ENCODE measurements at places on chromosomes 1 and 21.

- no peak for DNase-seq
- no peak overlapping the region for H3K27ac ChIP-seq
- H3K4me1 ChIP-seq: no peaks in the 10 kb centered on the region
- peaks cover 32% of the 10 kb centered on the region for H3K27me3 ChIP-seq
Observed at GRCh38 chr1:234538062-234538731, 59.2 kb upstream of the TARBP1 start.

DNA sequence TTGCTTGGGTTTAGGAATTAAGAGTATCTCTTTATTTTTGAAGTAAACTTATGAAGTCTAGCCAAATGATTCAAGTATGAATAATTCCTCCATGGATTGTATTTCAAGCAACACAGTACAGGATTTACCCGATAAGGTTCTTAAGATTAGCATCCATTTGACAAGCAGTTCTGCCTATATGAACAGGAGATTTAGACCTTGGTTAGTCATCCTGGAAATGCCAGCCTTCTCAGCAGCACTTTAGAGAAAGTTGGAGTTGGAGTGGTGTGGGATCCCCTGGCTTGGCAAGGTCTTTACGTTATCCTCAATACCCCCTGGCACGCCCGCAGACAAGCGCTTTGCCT, 1.6 kb downstream of the BCAR3 start:
- no peaks in the 10 kb centered on the region for H3K36me3 ChIP-seq
- H3K4me3 ChIP-seq: no peak overlapping the region
- no peak overlapping the region for H3K27ac ChIP-seq
- peaks cover 9% of the 10 kb centered on the region for H3K4me1 ChIP-seq
- peaks cover 54% of the 10 kb centered on the region for H3K27me3 ChIP-seq

GRCh38 chr21:31557421-31558188, 101.9 kb upstream of the SOD1 start:
- H3K27me3 ChIP-seq: peaks cover 67% of the 10 kb centered on the region
- peaks cover 4% of the 10 kb centered on the region for H3K36me3 ChIP-seq
- peak overlapping the region; percentile 54 for H3K4me3 ChIP-seq
- H3K27ac ChIP-seq: no peak overlapping the region
- DNase-seq: no peak
- peaks cover 9% of the 10 kb centered on the region for H3K4me1 ChIP-seq

- H3K27me3 ChIP-seq: no peaks in the 10 kb centered on the region
- H3K36me3 ChIP-seq: peaks cover 86% of the 10 kb centered on the region
- H3K4me3 ChIP-seq: no peak overlapping the region
- H3K27ac ChIP-seq: no peak overlapping the region
- no peak for DNase-seq
- H3K4me1 ChIP-seq: peaks cover 13% of the 10 kb centered on the region
Observed at GRCh38 chr1:25977801-25978200, 20.1 kb downstream of the PAFAH2 start.

DNA sequence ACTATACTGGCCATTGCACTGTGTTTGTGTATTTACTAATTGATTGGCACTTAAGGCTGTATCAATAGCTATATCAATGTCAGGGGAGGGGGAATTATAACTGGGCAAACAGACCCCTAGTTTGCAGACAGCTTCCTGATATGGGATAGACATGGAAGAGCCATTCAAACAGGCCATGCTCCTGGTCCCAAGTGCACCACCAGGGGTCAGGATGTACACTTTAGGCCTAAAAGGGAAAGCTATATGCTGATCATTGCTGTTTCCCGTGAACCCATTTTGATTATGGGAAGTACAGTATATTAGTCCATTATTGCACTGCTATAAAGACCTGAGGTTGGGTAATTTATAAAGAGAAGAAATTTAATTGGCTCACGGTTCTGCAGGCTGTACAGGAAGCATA, 124.9 kb upstream of the BACE2 start:
- no peak for DNase-seq
- H3K36me3 ChIP-seq: no peaks in the 10 kb centered on the region
- H3K27me3 ChIP-seq: no peaks in the 10 kb centered on the region
- H3K27ac ChIP-seq: no peak overlapping the region
- no peaks in the 10 kb centered on the region for H3K4me1 ChIP-seq

GRCh38 chr1:17232759-17233661, 15.9 kb upstream of the PADI3 start:
- H3K27me3 ChIP-seq: peaks cover 19% of the 10 kb centered on the region
- H3K36me3 ChIP-seq: no peaks in the 10 kb centered on the region
- H3K4me3 ChIP-seq: no peak overlapping the region

- no peak overlapping the region for H3K27ac ChIP-seq
- no peak for DNase-seq
- no peaks in the 10 kb centered on the region for H3K27me3 ChIP-seq
- H3K4me3 ChIP-seq: no peak overlapping the region
- H3K4me1 ChIP-seq: no peaks in the 10 kb centered on the region
Observed at GRCh38 chr1:101153692-101154091, 83.1 kb upstream of the S1PR1 start.

- no peak for DNase-seq
- no peak overlapping the region for H3K27ac ChIP-seq
- H3K4me3 ChIP-seq: no peak overlapping the region
- H3K4me1 ChIP-seq: peaks cover 1% of the 10 kb centered on the region
- no peaks in the 10 kb centered on the region for H3K36me3 ChIP-seq
Observed at GRCh38 chr1:59475737-59476136, 178.8 kb downstream of the FGGY start.

DNA sequence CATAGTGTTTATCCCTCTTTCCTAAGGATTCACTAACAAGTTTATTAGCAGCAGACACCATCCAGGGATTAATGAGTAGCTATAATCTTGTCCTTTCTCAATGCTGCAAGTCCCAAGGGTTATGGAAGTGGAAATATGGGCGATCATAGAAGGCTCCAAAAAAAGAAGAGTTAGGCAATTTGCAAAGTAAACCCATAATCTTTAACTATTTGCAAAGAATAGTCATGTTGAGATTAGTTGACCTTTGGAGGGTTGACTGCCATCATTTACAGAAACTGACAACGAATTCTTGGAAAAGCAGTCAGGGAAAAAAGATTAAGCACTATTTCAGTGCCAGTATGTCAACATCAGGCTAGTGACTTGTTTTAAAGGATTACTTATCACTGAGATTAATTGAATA, 169.9 kb downstream of the KCNT2 start:
- H3K4me1 ChIP-seq: no peaks in the 10 kb centered on the region
- H3K27ac ChIP-seq: no peak overlapping the region
- H3K27me3 ChIP-seq: no peaks in the 10 kb centered on the region
- no peak overlapping the region for H3K4me3 ChIP-seq

- H3K27ac ChIP-seq: no peak overlapping the region
- no peaks in the 10 kb centered on the region for H3K4me1 ChIP-seq
- no peak overlapping the region for H3K4me3 ChIP-seq
- no peak for DNase-seq
Observed at GRCh38 chr1:220796530-220796929, 9.8 kb downstream of the MTARC1 start.

DNA sequence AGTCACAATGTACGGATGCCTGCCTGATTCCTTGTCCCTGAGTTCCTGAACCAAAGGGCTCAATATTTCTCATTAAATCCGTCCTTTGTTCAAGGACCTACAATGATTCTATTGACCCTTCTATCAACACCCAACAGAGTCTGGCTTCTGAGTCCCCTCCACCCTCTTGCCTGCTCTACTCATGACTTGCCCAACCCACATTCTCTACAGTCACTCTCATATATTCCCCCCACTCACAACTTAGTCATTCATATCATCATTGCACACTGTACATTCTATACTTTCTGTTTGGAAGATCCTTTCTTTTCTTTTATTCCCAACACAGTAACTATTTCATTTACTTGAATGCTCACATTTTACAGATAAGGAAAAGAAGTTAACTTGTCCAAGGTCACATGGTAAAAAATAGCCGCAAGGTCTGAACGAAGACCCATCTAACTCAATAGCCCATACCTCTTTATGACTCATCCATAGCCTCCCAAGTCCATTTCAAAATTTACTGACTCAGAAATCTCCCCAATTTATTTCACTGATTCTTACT, 3.6 kb downstream of the OTUD7B start:
- no peaks in the 10 kb centered on the region for H3K27me3 ChIP-seq
- H3K4me3 ChIP-seq: no peak overlapping the region
- peaks cover 48% of the 10 kb centered on the region for H3K4me1 ChIP-seq
- no peak for DNase-seq

GRCh38 chr1:77475641-77476040, 193.8 kb downstream of the AK5 start:
- no peak for DNase-seq
- H3K27ac ChIP-seq: no peak overlapping the region
- H3K36me3 ChIP-seq: no peaks in the 10 kb centered on the region
- H3K4me3 ChIP-seq: no peak overlapping the region
- H3K4me1 ChIP-seq: peaks cover 2% of the 10 kb centered on the region

DNA sequence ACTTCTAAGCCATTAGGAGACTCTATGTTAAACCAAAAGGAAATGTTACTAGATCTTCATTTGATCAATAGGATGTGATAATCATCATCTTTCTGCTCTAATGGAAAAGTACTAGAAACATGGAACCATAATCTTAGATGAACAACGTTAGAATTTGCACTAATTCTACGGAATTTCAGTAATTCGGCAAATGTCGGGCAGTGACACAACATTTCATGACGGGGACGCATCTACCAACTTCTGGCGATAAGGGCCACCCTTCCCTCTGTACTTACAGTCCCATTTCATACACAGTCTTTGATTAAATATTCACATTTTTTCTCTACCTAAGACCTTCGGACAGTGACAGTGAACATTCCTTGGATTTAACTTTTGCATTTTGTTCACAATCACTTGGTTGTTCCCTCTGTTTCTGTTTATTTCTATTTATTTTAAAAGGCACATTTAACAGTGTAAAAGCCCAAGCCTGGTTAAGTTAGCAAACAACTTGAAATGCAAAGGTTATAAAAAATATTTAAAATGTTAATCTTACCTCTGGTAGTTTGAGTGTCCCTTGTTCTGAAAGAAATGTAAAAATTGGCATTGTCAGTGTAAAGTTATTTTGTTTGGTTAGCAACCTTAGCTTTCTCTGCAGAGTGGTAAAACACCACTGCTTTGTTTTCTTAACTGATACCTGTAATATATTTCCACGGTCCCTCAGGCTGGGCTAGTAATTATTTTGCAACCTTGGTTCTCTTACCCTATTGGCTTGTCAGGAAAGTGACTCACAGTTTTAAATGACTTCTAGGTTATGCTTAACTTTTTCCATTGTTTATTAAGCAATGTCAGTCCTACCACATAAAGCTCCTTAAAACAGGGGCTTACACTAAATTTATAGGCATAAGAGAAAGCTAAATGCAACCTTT, 276.9 kb downstream of the VAV3 start:
- H3K27me3 ChIP-seq: no peaks in the 10 kb centered on the region
- DNase-seq: no peak
- H3K27ac ChIP-seq: no peak overlapping the region
- H3K4me3 ChIP-seq: no peak overlapping the region
- H3K36me3 ChIP-seq: no peaks in the 10 kb centered on the region

DNA sequence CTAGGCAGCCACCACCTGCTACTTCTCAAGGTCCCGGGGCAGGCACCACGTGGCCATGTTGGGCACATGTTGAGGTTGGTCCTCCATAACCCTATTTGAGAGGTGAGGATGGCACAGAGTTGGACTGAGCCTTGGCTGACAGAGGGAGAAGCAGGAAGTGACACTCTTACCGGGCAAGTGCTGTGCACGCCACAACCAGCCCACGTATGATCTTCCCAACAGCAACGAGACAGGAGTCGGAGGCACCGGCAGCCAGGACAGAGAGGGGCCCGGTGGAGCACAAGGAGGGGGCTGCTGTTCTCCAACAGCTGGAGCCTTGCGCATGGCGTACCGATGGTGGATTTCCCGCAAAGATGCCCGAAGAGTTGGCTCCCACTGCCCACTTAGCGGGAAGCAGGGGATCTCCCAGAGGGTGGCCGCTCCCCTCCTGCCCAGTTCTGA, 3.4 kb downstream of the CLEC20A start:
- DNase-seq: no peak
- peaks cover 10% of the 10 kb centered on the region for H3K27me3 ChIP-seq
- H3K4me3 ChIP-seq: no peak overlapping the region
- H3K4me1 ChIP-seq: no peaks in the 10 kb centered on the region
- H3K36me3 ChIP-seq: peaks cover 3% of the 10 kb centered on the region

- no peaks in the 10 kb centered on the region for H3K36me3 ChIP-seq
- H3K27ac ChIP-seq: no peak overlapping the region
- no peaks in the 10 kb centered on the region for H3K27me3 ChIP-seq
- DNase-seq: no peak
Observed at GRCh38 chr1:71565262-71565661, 484.4 kb upstream of the ZRANB2 start.

DNA sequence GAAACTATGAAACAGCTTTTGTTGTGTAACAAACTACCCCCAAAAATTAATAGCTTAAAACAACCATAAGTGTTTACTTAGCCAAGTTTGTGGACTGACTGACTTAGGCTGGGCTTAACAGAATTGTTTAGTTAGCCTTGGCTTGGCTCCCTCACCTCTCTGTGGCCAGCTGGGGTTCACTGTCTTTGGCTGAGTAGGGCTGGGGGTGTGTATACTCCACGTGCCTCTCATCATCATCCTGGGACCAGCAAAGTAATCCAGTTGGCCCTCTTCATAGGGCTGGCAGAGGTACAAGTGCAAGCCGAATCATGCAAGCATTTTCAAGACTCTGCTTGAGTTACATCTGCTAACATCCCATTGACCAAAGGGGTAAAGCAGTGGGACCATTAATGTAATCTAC, 252.3 kb downstream of the BRINP2 start:
- H3K36me3 ChIP-seq: no peaks in the 10 kb centered on the region
- H3K27me3 ChIP-seq: no peaks in the 10 kb centered on the region
- no peaks in the 10 kb centered on the region for H3K4me1 ChIP-seq
- no peak overlapping the region for H3K4me3 ChIP-seq
- no peak overlapping the region for H3K27ac ChIP-seq

DNA sequence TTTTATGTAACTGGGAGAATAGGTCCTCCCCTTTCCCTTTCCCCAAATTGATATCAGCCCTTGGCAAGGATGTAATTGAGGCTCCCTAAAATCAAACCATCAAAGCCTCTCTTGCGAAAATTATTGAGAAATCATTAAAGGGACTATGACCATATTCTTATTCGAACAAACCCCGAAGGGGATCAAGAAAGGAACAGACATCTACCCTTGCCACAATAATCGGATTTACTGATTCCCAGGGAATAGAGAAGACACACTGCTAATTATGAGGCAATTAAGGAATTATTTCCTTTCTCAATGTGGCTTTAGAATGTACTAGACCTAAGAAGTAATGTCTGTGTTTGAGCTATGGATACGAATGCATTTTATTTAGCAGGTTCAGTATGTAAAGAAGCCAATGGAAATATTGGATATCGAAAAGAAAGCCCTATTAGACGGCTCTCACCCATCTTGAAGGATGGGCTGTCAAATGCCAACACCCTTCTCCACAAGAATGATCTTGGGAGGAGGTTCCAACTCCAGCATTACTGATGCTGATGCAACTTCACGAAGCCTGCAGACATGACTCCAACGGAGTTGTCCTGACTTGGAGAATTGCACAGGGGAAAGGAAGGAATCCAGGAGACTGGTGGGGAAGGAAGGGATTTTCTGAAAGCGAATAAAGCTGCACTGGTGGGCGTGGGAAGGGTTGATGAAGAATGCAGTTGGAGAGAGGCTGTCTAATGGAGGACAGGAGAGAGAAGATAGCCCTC, 11.6 kb upstream of the PTPRF start:
- no peaks in the 10 kb centered on the region for H3K4me1 ChIP-seq
- H3K27me3 ChIP-seq: peaks cover 63% of the 10 kb centered on the region
- no peak for DNase-seq

All from effector memory CD8-positive, alpha-beta T cell (primary cell).